Mammary microvascular endothelial cell (primary cell): ENCODE measurements at places on chromosomes 6 and 20. TPM values are rescaled to one million over a fixed set of nuclear protein-coding genes. Genes with fewer than 3 reads are reported as not detected.

Gene NKX2-2
- total RNA-seq: not detected in 2 replicates

Gene CDH4
- 3.6 and 4.3 TPM in 2 replicates for total RNA-seq

Gene FAM210B
- total RNA-seq: 40.2 and 45.6 TPM in 2 replicates

Gene GINS1
- total RNA-seq: 21.6 and 23.1 TPM in 2 replicates

Gene XKR7
- not detected in 2 replicates for total RNA-seq

Gene PEX7
- 4.5 and 7.4 TPM in 2 replicates for total RNA-seq

Gene ZFP57
- not detected in 2 replicates for total RNA-seq

Gene GRIK2
- not detected in 2 replicates for total RNA-seq

Gene ROS1
- not detected in 2 replicates for total RNA-seq

Gene HUS1B
- total RNA-seq: 0.13 and 1.2 TPM in 2 replicates

Gene BCKDHB
- total RNA-seq: 6.9 and 7.8 TPM in 2 replicates

Gene SSTR4
- not detected in 2 replicates for total RNA-seq

Gene ASIP
- total RNA-seq: not detected in 2 replicates

Gene FRS3
- total RNA-seq: 1.5 and 2.0 TPM in 2 replicates

Gene NHLRC1
- total RNA-seq: 2.9 TPM in 2 replicates

Gene TMEM63B
- total RNA-seq: 16.6 and 18.5 TPM in 2 replicates
